Suprapubic skin (tissue), 4 donors: ENCODE measurements at places on chromosomes 1 and 21.

GRCh38 chr1:200776949-200777348, 38.3 kb downstream of the CAMSAP2 start:
- DNase-seq, result no peak

- DNase-seq, result no peak
Observed at GRCh38 chr1:32303997-32304622, 12.2 kb downstream of the HDAC1 start.

GRCh38 chr21:39726133-39726532, 18.9 kb upstream of the IGSF5 start:
- DNase-seq, result peak; percentile 69

DNA sequence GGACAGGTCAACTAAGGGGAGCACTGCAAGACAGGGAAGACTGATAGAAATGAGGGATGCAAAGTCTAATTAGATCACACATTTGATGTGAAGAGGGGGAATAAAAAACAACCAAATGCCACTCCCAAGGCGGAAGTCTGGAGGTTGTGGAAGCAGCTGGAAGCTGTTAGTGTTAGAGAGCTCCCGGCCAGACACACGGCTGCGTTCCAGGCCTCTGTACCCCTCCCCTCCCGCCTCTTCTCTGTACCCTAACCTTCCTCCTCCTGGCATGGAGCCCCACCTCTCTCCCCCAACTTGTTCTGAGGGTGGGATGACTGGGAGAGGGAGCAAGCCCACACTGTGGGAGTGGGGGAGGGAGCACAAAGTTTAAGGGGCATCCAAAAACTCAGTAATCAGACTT, 67.0 kb downstream of the PLEKHA6 start:
- DNase-seq, result no peak

DNA sequence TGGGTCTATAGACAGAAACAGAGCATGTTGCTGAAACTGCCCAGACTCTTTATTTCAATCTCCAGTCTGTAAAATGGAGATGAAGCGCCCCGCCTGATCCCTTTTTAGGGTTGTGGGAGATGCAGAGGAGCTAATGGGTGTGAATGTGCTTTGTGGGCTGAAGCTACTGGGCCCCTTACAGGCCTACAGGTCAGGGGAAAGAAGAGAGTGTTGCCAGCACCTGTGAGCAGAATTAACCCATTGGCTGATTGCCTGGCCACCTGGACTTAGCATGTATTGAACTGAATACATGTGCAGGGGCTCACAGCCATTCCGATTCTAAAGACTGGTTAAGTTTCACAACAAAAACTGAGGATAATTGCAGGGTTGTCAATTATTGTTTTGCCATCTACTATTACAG, 13.9 kb upstream of the ATF3 start:
- no peak for DNase-seq

GRCh38 chr1:221157026-221157761, 278.0 kb downstream of the HLX start:
- DNase-seq, result no peak

GRCh38 chr1:200180821-200181220, 153.3 kb downstream of the NR5A2 start:
- no peak for DNase-seq

DNA sequence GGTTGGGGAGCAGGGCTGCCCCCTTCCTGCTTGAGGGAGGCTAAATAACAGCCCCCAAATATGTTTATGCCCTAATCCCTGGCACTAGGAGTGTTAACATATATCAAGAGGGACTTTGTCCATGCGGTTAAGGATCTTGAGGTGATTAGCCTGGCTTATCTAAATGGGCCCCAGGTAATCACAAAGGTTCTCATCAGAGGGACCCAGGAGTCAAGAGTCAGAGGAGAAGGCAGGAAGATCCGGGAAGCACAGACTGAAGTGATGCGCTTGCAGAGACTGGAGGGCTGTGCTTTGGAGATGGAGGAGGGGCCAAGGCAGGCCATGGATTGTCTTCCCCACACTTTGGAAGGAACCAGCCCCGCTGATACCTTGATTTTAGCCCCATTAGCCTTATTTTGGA, 86.4 kb downstream of the IER5 start:
- DNase-seq, result peak; percentile 40

- DNase-seq, result no peak
Observed at GRCh38 chr1:5989286-5989605, 3.0 kb downstream of the NPHP4 start.

GRCh38 chr1:202165942-202166843, 5.8 kb upstream of the PTPN7 start:
- DNase-seq, result no peak

DNA sequence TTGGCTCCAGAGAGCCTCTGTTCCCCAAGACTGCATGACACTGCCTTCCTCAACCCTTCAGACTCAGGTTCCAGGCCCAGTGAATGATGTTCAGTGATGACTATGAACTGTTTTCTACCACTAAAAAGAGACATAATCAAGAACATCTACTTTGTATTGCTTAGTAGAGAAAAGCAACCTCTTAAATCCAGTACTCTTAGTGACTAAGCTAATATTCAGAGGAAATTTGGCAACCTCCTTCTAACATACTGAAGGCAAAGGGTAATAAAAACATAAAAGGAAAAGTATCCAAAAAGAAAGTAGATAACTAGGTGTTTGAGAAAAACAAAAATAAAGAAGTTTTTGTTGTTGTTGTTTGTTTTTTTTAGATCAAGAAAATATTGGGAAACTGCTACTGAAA, 153.3 kb upstream of the RUNX1 start:
- DNase-seq, result no peak

- no peak for DNase-seq
Observed at GRCh38 chr1:36174713-36175112, 18.8 kb downstream of the MAP7D1 start.

- DNase-seq, result peak; percentile 74
Observed at GRCh38 chr21:46099476-46099875, 1.6 kb downstream of the COL6A2 start.

DNA sequence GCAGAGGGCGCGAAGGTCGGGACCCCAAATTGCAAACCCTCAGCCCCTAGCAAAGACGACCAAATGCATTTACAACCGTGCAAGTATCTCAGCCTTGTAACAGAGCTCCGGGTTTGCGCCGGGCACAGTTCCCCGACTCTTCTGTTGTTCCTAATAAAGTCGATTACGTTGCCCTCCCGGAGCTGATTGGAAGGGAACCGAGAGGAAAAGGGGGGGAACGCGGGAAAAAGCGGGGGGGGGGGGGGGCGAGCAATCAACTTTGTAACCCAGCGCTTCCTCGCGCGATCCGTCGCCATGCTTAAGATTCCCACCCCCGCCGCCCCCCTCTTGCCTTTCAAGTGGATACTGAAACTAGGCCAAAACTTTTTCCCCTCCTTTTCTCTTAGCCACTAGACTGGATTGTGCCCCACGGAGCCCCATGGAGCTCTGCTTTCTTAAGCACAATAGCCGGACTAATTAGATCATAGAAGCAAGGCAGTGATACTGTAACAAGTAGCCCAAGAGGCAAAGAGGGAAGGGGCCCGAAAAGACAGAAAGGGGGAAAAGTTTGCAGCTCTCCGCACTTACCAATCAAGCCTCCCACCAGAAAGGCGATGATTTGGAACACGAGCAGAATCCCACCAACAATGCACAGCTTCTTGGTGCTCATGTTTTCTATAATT, 565 bp downstream of the WLS start:
- DNase-seq, result peak; percentile 82

DNA sequence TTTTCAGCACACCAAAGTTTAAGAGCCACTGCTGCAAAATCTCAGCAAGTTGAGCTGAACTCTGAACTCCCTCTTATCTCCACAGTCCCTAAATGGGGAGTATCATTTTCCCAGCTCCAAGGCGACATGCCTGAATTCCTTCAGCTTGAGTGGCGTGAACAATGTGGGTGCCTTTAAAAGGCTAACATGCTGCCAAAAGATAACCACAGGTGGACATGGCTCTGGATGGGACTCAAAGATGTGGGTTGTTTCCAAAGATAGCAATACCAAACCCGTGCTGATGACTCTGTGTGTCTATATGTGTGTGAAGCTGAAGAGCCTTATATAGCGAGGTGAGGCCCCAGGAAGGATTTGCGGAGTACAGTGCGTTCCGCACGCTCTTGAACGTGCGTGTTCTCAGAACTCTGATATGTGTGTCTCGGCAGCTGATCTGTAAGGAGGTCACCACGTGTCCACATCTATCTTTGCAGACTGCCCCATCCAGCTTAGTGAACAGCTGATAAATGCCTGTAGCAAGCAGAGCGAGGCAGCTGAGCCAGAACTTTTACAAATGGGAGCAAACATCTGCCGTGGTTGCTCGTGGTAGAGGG, 189.2 kb downstream of the DYRK1A start:
- peak; percentile 22 for DNase-seq

DNA sequence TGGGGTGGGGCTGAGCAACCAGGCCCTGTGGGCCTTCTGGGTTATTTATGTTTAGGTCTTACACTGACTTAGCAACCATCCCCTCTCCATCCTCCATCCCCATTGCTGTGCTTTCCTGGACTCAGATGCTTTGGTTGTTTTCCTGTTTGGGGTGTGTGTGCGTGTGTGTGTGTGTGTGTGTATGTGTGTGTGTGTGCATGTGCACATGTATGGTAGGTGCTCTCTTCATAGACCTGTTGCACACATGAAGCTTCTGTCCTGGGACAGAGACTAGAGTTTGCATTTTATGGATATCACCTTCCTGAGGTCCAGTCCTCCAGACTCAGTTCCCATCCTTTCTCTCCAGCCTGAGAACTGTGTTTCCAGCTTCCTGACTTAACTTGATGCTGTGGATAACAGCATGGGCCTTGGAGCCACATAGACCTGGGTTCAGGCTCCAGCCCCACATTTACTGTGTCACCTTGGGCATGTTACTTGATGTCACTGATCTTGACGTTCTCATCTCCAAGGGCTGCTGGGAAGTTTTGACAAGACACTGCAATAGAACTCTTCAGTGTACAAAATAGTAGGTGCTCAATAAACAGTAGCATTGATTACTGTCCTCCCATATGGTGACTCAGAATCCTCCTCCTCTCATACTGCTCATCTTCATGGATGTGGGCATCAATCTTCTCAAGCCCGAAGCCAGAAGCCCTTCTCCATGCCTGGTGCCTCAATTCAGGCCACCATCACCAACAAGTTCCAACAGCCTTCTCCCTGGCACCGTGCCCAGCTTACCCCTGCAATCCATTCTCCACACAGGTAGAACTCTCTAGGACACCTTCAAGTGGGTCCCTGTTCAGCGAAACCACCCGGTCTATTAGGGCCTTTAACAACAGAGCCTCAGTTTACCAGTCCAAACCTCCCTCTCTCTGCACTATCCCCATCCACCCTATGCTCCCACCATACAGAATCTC, 181.8 kb upstream of the EDN2 start:
- no peak for DNase-seq

DNA sequence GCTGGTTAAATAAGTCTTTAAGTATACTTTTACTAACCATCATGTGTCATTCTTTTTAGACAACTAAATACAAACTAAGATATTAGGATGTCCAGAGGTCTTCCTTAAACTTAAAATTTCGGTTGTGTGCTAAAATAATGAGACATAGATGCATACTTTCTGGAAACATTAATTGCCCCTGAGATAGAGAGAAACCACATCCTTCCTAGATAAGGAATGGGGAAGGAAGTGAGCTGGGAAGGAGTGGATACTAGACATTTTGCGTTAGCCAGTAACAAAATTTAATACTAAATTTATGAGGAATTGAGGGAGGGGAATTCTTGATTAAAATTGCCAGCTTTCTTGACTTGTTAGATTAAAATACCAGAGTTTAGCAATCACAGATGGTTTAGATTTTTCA, 37.1 kb upstream of the PTGS2 start:
- no peak for DNase-seq

- no peak for DNase-seq
Observed at GRCh38 chr1:167509587-167509986, 8.7 kb downstream of the CD247 start.

DNA sequence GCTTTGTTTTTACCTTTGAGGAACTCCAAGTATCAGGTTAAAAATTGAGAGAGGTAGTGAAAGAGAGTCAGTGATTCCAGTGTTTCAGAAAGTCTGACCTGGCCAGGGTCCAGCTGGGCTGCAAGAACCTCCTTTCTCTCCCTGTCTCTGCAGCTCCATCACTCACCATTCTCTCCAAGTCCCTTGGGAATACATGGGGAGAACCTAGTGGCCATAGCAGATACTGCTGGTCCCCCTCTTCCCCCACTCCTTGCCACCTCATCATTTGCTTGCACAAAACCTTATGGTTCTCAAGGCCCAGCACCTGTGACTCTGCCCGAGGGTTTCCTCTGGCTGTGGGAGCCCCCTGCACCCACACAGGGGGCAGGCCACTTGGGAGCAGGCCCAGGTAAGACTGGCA, 279.5 kb downstream of the KIF26B start:
- DNase-seq, result no peak

DNA sequence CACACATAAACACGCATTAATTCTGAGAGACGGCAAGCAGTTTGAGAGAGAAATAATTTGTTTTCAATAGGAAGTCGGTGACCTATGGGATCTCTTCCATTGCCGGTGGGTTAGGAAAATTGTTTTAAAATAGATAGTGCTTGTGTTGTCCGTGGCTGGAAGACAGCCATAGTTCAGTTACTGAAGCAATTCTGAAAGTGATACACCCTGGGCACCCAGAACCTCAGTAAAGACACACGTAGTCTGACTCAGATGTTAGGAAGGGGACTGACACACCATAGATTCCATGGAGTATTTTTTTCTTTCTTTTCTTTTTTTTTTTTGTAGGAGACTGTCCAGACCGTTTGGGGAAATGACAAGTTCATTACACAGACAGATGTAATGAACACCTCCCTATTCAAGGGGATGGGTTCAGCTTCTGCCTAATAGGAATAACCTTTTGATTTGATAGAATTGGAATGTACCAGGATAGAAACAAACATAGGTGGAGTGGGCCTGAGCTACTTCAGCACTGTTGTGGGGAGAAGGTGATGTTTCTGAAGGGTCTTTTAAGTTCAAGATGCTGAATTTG, 1.6 kb downstream of the C1orf21 start:
- DNase-seq, result no peak

GRCh38 chr1:98704474-98704873, 43.0 kb downstream of the SNX7 start:
- no peak for DNase-seq

DNA sequence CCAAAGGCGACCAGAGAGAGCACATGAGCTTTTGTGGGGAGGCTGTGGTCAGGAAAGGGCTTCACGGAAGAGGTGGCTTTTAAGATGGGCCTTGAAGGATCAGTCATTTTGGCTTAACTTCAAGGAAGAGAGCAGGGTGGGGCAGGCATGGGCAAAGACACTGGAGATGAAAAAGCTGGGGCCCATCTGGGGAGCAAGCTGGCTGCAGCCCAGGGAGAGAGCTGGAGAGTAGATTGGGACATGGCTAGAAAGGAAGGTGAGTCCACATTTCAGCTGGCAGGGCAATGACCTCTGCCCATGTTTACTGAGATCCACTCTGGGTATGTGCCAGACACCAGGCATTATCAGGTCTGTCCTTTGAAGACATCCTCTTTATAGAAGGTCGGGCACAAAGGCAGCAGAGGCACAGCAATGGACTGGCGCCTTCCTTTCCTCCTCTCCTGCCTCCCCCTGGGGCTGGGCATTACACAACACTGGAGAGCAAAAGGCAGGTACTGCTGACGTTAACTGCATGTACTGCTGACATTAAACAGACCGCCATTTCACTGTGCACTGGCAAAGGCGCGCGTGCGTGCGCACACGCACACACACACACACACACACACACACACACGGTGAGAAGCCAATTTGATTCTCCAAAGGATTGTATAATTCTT, 2.2 kb upstream of the UBXN10 start:
- no peak for DNase-seq
